ENCODE measurements at places on chromosomes 6 and 20. TPM values are rescaled to one million over a fixed set of nuclear protein-coding genes. Genes with fewer than 3 reads are reported as not detected.
A peak's percentile ranks its signal among the peaks of the same experiment; 100 is the strongest.

PI3 gene
- not detected for total RNA-seq

LINC00237 gene
- not detected for total RNA-seq

PRKN gene
- 8.4 TPM for total RNA-seq

PNPLA1 gene
- not detected for total RNA-seq

SCUBE3 gene
- total RNA-seq = not detected

BNIP5 gene
- not detected for total RNA-seq

FAM135A gene
- total RNA-seq = 18.4 TPM

MCHR2 gene
- not detected for total RNA-seq

SMLR1 gene
- total RNA-seq = not detected

TAF11 gene
- total RNA-seq = 32.6 TPM

BAK1 gene
- total RNA-seq = 9.2 TPM

VWA7 gene
- 7.8 TPM for total RNA-seq

ZNF311 gene
- total RNA-seq = not detected

- no peak for DNase-seq
Measured at GRCh38 chr6:73078908-73079610, 146.2 kb downstream of the KHDC1L start.

DNA sequence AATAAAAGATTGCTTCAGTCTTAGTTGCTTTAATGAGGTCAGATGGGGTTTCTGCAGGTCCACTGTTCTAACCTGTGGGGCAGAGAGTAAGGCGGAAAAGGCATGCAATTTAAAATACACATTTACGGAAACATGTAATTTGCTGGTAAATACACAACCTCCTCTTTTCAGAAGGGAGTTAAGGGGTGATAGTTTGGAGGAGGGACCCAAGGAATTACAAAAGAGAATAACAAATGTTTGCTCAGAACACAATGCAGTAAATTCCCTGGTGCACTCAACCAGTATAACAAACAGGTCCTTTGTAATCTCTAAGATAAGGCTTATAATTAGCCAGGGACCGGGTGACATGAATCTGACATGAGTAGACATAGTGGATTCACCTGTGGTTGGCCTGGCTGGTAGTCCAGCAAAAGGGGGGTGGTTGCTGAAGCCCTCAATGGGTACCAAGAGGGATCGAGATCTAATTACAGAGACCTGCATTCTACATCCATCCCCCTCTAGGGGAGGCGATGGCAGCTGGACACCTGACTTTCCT lies 295.1 kb downstream of the PHACTR1 start:
- no peak for DNase-seq

- DNase-seq = peak; percentile 89
Measured at GRCh38 chr20:57458400-57459160, 66.4 kb downstream of the CTCFL start.

DNA sequence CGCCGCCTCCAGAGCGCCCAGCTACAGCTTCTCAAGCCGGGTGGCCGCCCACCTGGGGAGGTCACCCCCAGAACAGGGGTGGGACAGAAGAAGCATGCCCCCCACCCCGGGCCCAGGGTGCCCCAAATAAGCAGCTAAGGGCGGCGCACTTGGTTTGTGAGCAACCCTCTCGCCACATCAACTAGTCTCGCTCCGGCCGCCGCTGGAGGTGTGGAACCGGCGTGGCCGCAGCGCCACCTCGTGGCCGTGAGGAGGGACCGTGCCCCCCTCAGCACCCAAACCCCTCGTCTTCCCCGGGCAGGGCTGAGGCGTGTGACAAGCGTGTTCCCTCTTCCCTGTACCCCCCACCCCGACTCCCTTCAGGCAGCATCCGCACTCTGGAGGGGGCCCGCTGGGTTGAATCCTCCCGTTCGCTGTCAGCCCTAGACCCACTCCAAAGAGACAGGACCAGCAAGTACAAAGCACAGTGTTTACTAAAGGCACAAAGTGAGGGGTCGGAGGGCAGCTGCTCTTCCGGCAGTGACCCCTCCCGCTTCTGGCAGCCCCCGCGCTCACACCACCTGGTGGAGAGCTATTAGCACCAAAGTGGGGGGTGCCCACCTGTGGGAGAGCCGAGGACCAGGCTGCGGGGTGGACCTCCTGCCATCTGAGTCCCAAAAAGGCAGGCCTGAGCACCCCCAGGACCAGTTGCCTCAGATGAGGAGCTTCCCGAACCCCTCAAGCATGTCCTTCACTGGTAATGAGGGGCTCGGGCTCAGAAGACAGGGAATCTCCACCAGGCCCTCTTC lies 45.4 kb downstream of the MDFI start:
- peak; percentile 69 for DNase-seq

- no peak for DNase-seq
Measured at GRCh38 chr6:21073318-21073839, 520.2 kb upstream of the SOX4 start.

- DNase-seq = no peak
Measured at GRCh38 chr6:137426007-137426689, 68.0 kb downstream of the OLIG3 start.

DNA sequence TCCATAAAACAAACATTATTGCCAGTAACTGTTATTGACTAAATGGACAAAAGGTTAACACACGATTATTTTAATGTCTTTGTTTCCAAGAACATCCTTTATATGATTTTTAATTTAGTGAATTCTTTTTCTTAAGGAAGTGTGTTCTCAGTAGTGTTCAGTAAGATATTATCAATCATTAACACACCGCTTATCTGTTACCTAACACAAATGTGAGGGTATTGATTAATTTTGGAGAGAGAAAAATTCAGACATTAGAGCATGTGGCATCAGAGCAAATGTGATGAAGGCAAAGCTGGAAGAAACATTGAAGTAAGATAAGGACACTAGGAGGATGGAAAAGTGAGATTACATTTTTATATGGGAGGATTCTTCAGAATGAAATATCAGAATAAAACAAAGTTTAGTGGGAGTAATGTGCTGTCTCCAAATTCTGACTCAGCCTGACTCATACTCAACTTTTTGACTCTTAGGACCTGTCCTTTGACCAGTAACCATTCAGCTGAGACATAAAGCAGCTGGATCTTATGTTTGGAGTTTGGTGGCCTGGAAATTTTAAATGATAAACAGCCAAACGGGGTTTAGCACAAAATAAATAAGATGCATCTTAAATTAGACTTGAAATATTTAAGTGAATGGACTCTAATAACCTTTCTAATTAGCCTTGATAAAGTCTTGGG lies 348.6 kb downstream of the CD109 start:
- no peak for DNase-seq

DNA sequence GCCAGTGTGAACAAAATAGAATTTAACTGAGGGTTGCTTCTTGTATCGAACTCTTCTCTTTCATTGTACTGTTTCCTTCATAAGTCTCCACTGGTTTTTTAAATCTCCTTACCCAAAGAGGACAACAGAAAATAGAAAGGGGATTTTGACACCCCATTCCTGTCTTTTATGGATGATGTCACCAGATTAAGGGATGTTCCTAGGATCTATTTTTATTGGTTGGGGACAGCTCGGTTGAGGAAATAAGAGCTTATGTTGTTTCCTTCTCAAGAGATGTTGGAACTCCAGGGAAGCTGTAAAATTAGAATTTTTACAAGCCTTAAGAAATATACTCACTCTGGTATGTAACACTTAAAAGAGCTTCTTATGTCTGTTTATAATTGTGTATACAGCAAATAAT lies 171.5 kb downstream of the PHF3 start:
- no peak for DNase-seq

- no peak for DNase-seq
Measured at GRCh38 chr6:135506270-135506997, 8.9 kb upstream of the AHI1 start.

DNA sequence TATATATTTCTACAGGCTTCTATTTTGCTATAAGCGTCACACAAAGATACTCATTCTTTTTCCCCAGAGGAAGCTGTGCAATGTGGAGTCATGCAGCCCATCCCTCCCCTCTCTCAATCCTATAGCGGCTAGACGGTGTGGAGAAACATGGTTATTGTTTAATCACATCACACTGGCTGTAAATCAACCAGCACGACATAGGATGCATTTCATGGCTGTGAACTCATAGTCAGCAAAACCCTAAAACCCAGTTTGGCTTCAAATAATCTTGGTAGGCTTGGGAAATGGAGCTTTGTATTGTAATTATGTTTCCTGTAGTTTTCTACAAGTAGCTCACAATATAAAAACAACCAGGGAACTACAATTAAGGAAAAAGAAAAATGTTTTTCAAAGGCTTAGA lies 16.8 kb downstream of the FOXC1 start:
- no peak for DNase-seq

DNA sequence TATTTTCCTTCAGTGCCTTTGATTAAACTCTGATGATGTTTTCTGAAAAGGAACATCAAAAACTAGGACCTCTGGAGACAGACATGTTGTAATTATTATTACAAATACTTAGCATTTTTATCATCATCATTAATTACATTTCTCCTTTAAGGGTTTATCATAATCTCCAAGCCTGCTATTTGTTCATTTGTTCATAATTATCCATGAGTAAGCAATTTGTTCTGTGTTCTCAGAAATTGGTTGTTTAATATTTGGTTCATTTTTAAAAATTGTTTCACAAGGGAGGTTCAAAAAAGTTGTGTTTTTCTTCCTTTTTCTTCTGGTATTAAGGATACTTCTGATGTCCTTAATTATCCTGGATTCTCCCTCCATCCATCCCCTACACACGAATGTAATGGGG lies 850.2 kb upstream of the FLRT3 start:
- DNase-seq = no peak

DNA sequence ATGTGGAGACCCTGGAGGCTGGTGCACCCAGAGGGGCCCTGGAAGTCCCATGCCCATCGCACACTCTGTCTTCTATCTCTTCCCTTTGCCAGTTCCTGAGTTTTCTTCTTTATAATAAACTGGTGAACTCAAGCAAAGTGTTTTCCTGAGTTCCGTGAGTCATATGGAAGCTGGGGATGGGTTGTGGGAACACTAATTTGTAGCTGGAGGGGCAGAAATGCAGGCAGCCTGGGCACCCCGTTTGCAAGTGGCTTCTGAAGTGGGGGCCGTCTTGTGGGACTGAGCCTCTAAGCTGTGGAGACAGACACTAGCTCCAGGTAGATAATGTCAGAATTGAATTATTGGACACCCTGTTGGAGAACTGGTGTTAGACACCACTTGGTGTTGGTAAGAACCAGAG lies 3.2 kb upstream of the PPP1R3G start:
- no peak for DNase-seq

DNA sequence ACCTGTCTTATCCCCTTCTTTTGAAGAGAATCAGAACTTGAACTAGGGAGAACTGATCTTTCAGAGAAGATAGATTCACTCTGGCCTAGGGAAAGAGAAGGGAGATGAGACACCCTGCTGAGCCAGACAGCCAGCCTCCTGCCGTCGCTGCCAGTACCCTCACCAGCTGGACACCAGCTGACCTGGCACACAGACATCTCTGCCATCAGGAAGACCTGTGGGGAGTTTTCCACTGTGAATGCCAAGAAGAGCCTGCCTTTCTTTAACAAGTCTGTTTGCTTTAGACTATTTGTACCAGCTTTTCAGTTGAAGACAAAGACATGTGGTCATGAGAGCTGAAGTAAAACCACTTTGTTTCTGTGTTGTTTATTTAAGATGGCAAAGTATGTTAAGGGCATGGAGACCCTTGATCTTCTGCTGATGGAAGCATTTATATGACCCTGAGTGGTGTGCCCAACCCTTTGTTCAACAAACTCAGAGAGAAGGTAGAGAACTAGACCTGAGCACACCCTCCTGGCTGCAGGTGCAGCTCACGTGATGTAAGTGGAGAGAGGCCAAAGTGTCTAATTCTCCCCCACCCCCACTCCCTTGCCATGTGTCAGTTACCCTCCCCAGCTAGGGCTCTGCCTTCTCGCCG lies 82.3 kb upstream of the SLC24A3 start:
- DNase-seq = no peak

- DNase-seq = no peak
Measured at GRCh38 chr20:32993496-32994050, 10.7 kb downstream of the SUN5 start.

GRCh38 chr20:3612795-3613572 lies 50.2 kb downstream of the GFRA4 start:
- DNase-seq = no peak

DNA sequence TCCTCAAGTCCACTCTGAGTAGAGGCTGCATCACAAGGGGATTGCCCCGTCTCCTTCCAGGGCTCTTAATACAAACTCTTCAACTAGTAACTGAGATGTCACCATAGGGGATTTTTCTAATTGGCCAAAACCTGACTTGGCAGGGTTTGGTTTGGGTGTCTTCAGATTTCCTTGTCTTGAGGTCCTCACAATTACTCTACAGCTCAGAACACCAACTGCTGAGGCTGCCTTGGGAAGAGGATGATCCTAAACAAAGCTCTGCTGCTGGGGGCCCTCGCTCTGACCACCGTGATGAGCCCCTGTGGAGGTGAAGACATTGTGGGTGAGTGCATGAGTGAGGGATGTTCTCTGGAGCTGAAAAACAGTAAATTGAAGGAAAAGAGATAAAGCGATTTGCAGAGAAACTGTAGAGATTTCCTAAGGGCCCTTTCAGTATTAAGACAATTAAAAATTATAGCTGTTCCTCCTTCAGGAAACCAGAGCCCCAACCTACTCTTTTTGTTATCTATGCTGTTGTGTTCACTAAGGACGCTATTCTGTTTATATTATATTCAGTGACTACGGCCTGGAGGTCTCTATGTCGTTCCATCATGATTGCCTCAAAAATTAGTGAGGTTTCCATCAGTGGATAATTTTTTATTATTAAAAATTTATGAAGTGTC lies at the start of gene HLA-DQA1:
Gene HLA-DQA1 (plus strand): TSS at position 188 of the 662 bp plus-strand sequence. CDS start 53 bp downstream, at position 241.
- DNase-seq = no peak

DNA sequence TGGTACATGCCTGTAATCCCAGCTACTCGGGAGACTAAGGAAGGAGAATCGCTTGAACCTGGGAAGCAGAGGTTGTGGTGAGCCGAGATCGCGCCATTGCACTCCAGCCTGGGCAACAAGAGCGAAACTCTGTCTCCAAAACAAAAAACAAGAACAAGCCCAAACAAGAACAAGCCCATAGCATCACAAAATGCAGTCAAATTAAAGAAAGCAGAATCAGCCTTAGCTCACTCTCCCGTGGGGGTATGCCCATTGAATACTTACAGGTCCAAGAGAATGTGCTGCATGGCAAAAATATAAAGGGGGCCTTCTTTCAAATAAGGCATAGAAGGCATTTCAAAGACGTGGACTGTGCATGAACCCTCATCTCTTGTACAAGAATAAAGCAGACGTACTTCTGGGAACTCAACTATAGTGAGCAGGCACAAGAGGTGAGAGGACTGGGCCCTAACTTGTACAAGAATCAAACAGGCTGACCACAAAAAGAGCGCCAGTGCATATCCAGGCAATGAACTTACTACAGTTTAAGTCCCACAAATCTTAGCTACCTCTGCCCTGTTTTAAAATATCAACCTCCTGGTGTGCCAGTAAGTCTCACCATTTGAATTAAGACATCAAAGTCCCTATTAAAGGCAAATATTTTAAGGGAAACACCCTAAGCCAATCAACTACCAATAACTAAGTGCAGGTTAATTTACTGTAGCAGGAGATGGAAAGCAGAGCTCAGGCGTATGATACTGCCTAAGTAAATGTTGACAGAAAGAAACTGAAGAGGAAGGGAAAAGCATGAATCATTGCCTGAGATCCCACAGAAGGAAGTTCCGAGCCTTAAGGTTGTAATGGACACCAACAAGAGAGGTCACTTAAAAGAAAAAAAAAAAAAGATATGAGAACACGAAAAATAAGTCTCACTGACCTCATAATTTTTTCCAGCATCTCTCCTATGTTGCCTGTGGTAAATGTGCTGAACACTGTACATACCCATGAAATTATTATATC lies 37.4 kb downstream of the TOMM6 start:
- no peak for DNase-seq
